T-cell (primary cell): ENCODE measurements at places on chromosomes 7 and 10.

DNA sequence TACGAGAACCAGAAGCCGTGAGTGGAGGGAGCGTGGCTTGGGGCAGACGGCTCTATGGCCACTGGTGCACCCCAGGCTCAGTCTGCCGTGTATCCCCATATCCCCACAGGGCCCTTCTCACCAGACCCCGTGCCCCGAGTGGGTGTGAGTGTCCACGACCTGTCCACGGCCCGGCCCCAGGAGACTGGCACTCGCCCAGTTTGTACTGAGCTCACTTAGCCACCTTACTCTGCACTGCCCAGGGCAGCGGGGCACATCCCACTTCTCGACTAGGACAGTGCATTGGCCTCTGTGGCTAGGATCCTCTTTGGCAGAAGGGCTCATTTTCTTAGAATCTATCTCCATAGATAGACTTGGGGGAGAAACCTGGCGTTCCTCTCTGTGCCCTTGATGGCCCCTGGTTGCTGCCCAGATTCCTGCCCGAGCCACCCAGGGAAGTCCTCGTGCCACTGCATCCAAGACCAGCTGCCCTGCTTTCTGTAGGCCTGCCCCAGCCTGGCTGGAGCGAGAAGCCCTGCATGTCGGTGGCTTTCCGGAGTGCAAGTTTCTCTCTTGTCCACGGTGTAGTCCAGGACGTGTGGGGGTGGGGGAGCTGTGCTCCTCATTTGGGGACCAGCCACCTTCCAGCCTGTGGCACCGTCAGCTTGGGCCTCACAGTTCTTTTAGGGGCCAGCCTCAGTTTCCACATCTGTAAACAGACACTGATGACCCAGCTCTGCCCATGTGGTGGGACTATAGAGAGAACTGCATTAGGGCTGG is 11.9 kb downstream of the TMEM120A start:
- no peaks in the 10 kb centered on the region for H3K27me3 ChIP-seq
- no peaks in the 10 kb centered on the region for H3K4me1 ChIP-seq
- no peak overlapping the region for H3K27ac ChIP-seq

DNA sequence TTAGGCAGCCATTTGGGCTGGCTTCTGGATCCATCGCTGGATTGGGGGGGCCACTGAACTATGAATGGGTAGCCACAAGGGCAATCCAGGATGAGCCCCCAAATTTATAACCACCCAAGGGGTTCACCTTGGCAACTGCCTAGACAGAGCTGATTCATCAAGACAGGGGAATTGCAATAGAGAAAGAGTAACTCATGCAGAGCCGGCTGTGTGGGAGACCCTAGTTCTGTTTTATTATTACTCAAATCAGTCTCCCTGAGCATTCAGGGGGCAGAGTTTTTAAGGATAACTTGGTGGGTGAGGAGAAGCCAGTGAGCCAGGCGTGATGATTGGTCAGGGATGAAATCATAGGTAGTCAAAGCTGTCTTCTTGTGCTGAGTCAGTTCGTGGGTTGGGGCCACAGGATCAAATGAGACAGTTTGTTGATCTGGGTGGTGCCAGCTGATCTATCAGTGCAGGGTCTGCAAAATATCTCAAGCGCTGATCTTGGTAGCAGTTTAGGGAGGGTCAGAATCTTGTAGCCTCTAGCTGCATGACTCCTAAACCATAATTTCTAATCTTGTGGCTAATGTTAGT is 57.9 kb downstream of the DNAJB9 start:
- H3K36me3 ChIP-seq, result no peaks in the 10 kb centered on the region
- H3K4me1 ChIP-seq, result no peaks in the 10 kb centered on the region
- no peak for DNase-seq
- H3K4me3 ChIP-seq, result no peak overlapping the region
- no peak overlapping the region for H3K27ac ChIP-seq
- H3K27me3 ChIP-seq, result no peaks in the 10 kb centered on the region

GRCh38 chr10:111984057-111984456 is 199.5 kb downstream of the GPAM start:
- no peak for DNase-seq
- H3K27ac ChIP-seq, result no peak overlapping the region
- no peaks in the 10 kb centered on the region for H3K4me1 ChIP-seq
- H3K27me3 ChIP-seq, result peaks cover under 1% of the 10 kb centered on the region

GRCh38 chr7:3520206-3520605 is 219.2 kb downstream of the SDK1 start:
- H3K4me1 ChIP-seq, result no peaks in the 10 kb centered on the region
- no peak overlapping the region for H3K27ac ChIP-seq
- no peak overlapping the region for H3K4me3 ChIP-seq
- H3K36me3 ChIP-seq, result no peaks in the 10 kb centered on the region
- DNase-seq, result no peak

GRCh38 chr7:134527979-134528371 is 608 bp downstream of the AKR1B10 start:
- H3K4me1 ChIP-seq, result no peaks in the 10 kb centered on the region
- H3K27me3 ChIP-seq, result no peaks in the 10 kb centered on the region
- H3K4me3 ChIP-seq, result no peak overlapping the region
- H3K27ac ChIP-seq, result no peak overlapping the region

DNA sequence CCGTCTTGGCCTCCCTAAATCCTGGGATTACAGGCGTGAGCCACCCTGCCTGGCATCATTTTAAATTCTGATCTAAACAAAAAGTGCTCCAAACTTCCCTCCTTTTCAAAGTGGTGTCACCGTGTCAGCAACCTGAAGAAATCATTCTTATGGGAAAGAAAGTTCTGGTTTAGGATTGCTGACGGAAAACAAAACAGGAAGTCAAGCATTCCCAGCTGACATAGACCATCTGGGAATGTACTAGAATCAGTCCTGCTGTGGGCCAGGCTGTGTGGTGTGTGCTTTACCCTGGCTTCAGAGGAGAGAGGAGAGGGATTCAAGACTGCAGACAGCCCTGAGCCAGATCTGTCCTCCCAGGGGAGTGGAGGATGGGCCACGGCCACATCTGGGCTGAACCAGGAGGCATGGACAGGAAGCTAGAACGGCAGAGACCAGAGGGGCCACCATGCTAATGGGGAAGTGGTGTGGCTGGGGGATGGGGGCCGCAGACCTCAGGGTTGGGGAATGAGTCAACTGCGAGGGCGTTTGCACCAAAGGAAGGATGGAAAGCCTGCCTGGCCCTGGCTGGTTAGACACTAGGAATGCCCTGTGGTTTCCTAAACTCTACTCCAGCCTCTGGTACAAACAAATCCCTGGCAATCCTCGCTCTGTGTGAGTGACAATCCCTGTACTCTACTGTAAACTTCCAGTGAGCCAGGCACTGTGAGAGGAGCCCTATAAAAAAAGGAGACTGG is 16.7 kb upstream of the CLIP2 start:
- no peak overlapping the region for H3K27ac ChIP-seq
- H3K27me3 ChIP-seq, result peaks cover 32% of the 10 kb centered on the region
- no peak for DNase-seq
- H3K4me3 ChIP-seq, result no peak overlapping the region

DNA sequence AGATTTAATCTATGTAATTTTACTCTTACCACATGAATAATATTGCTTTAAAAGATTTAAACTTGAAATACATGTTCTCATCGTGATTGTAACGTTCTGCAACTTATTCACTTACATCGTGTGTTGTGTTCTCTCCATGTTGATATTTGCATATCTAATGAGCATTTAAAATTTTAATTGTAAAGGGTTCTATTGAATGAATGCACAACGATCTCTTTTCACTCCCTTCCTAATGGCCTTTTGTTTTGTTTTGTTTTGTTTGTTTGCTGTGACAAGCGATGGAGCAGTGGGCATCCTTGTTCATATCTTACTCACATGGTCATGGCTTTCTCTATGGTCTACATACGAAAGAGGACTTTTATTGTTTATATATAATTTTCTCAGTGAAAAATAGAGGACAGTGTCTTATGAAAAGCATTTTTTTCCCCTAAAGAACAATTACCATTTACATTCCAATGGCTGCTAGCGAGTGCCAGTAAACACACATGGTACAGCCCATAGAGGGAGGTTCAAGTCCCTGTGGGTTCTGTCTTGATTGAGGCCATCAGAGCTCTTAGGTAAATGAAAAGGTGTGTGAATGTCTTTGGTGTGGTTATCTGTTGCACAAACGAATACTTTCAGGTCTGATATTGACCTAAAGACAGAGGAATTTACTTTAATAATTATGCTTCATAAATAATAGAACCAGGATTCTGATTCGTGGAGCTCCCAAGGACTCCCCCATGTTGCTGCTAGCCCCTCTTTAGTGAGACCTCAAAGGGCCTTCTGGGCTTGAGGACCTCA is 32.4 kb downstream of the BTBD16 start:
- no peaks in the 10 kb centered on the region for H3K27me3 ChIP-seq
- H3K4me1 ChIP-seq, result peaks cover 8% of the 10 kb centered on the region

- no peak for DNase-seq
- H3K27me3 ChIP-seq, result no peaks in the 10 kb centered on the region
- no peak overlapping the region for H3K27ac ChIP-seq
- no peak overlapping the region for H3K4me3 ChIP-seq
Measured at GRCh38 chr10:103740611-103741010, 114.8 kb downstream of the SH3PXD2A start.

DNA sequence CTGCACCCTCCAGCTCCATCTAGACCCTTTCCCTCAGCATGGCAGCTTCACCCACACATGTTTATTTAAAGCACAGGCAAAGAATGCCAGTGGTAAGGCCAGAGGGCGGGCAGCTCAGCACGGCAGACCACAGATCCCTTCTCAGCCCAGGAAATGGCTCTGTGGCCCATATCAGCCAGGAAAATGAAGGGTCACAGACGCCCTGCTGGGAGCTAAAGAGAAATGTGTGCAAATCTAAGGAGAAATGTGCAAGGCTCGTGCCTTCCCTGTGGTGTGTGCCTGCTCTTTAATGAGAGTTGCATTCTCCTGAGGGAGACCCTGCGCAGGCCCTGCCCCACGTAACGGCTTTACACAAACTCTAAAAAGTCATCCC is 23.0 kb downstream of the PTPRN2 start:
- peaks cover 41% of the 10 kb centered on the region for H3K27me3 ChIP-seq
- H3K4me1 ChIP-seq, result no peaks in the 10 kb centered on the region
- no peak for DNase-seq
- no peaks in the 10 kb centered on the region for H3K36me3 ChIP-seq
- H3K4me3 ChIP-seq, result no peak overlapping the region

GRCh38 chr7:7909376-7909775 is 59.2 kb upstream of the GLCCI1 start:
- H3K36me3 ChIP-seq, result no peaks in the 10 kb centered on the region
- H3K27me3 ChIP-seq, result no peaks in the 10 kb centered on the region
- no peak overlapping the region for H3K27ac ChIP-seq
- no peak overlapping the region for H3K4me3 ChIP-seq
- no peaks in the 10 kb centered on the region for H3K4me1 ChIP-seq

- no peaks in the 10 kb centered on the region for H3K4me1 ChIP-seq
- no peaks in the 10 kb centered on the region for H3K36me3 ChIP-seq
- no peak for DNase-seq
- H3K4me3 ChIP-seq, result no peak overlapping the region
Measured at GRCh38 chr10:63374991-63375390, 90.8 kb downstream of the JMJD1C start.

GRCh38 chr7:2823130-2823529 is 21.0 kb downstream of the GNA12 start:
- H3K27ac ChIP-seq, result no peak overlapping the region
- H3K4me3 ChIP-seq, result no peak overlapping the region
- no peaks in the 10 kb centered on the region for H3K36me3 ChIP-seq
- no peak for DNase-seq
- H3K4me1 ChIP-seq, result no peaks in the 10 kb centered on the region
- H3K27me3 ChIP-seq, result no peaks in the 10 kb centered on the region

DNA sequence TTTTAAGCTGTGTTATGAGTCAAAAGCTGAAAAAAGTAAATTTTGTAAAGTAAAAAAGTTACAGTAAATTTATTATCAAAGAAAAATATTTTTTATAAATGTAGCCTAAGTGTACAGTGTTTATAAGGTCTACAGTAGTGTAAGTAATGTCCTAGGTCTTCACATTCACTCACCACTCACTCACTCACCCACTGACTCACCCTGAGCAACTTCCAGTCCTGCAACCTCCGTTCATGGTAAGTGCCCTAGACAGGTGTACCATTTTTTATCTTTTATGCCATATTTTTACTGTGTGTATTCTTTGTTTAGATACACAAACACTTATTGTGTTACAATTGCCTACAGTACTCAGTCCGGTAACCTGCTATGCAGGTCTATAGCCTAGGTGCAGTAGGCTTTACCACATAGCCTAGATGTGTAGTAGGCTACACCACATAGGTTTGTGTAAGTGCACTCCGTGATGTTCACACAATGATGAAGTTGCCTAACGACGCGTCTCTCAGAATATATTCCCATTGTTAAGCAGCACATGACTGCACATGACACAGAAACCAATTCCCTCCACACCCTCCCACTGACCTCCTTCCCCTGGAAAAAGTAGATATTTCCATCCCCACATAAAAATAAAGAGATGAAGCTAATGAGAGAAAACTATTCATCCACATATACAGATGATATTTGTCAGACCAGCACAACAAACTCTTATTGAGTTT is 44.8 kb upstream of the FGL2 start:
- H3K4me3 ChIP-seq, result no peak overlapping the region
- no peak for DNase-seq
- no peak overlapping the region for H3K27ac ChIP-seq

DNA sequence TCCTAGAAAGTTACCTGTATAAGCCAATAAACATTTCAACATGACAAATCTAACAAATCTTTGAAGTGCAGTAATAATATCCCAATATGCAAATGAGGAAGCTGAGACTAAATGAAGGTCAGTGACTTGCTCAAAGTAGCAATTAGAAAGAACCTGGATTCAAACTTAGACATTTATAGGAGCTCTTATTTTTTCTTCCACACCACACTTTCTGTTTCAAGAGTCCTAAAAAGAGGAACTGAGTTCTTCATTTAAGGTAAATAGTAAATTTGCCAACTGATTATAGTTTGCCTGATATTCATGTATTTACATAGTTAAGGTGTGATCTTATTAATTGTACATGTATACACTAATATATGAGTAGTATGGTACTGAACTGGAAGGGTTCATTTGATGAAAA is 44.0 kb downstream of the KLHDC10 start:
- H3K27ac ChIP-seq, result no peak overlapping the region
- H3K27me3 ChIP-seq, result no peaks in the 10 kb centered on the region
- H3K4me3 ChIP-seq, result no peak overlapping the region
- no peaks in the 10 kb centered on the region for H3K4me1 ChIP-seq

- no peak overlapping the region for H3K27ac ChIP-seq
- DNase-seq, result no peak
- H3K4me1 ChIP-seq, result no peaks in the 10 kb centered on the region
- no peak overlapping the region for H3K4me3 ChIP-seq
Measured at GRCh38 chr10:8278099-8278498, 223.6 kb downstream of the GATA3 start.

DNA sequence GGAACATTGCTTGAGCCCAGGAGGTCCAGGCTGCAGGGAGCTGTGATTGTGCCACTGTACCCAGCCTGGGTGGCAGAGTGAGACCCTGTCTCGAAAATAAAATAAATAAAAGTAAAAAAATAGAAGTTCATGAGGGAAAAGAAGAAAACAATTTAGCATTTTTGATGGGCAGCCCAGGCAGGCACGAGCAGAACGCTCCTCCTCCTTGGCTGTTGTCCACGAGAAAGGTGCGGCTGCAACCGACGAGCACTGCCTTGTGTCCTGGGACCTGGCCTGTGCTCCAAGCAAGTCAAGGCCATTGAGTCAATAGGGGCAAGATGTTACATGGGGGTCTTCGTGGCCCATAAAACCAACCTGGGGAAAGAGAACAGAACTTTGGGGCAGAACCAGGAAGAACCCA is 25.6 kb downstream of the EBF3 start:
- H3K4me1 ChIP-seq, result no peaks in the 10 kb centered on the region
- H3K4me3 ChIP-seq, result no peak overlapping the region
- DNase-seq, result no peak
- H3K36me3 ChIP-seq, result no peaks in the 10 kb centered on the region
- H3K27me3 ChIP-seq, result peaks cover 30% of the 10 kb centered on the region

GRCh38 chr10:61285749-61286148 is 167.4 kb downstream of the TMEM26 start:
- DNase-seq, result no peak
- H3K27me3 ChIP-seq, result no peaks in the 10 kb centered on the region
- no peak overlapping the region for H3K4me3 ChIP-seq
- H3K4me1 ChIP-seq, result peaks cover 16% of the 10 kb centered on the region
- no peaks in the 10 kb centered on the region for H3K36me3 ChIP-seq
